ENCODE measurements at places on chromosomes 7 and 10. TPM values are rescaled to one million over a fixed set of nuclear protein-coding genes. Genes with fewer than 3 reads are reported as not detected.

GRCh38 chr10:131090761-131091661 lies 220.5 kb downstream of the TCERG1L start:
- H3K27ac ChIP-seq = no peak overlapping the region
- no peaks in the 10 kb centered on the region for H3K27me3 ChIP-seq
- DNase-seq = no peak
- peaks cover 19% of the 10 kb centered on the region for H3K4me1 ChIP-seq
- H3K36me3 ChIP-seq = no peaks in the 10 kb centered on the region
- H3K4me3 ChIP-seq = no peak overlapping the region

DNA sequence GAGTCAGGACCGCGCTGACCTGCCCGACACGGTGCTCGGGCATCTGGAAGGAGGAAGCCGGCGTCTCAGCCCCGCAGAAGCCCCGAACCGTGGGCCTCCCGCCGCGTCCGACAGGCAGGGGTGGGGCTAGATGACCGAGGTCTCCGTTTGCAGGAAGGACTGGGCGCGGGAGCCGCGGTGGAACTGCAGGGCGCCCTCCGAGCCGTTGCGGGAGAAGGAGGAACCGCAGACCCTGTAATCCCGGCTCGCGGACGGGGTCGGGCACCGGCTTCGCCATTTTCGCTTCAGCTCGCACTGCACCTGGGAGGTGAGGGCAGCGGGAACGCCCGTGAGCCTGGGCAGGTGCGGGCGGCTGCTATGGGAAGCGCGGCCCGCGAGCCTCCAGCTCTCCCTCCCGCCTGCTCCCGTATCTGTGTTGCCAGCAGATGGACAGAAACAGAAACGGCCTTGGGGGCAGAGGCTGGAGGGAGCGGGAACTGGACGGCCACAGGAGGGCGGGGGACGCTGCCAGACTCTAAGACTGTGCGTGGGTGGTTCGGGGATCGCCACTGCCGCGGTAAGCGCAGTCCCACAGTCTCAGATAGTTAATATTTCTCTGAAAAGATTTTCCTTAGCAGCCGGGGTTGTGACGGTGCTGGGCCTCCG lies 114.1 kb downstream of the VIPR2 start:
- peak overlapping the region; percentile 72 for H3K4me3 ChIP-seq
- peaks cover 24% of the 10 kb centered on the region for H3K27me3 ChIP-seq
- H3K27ac ChIP-seq = no peak overlapping the region
- H3K4me1 ChIP-seq = peaks cover 37% of the 10 kb centered on the region
- H3K36me3 ChIP-seq = no peaks in the 10 kb centered on the region

Gene NODAL
- not detected for total RNA-seq

DNA sequence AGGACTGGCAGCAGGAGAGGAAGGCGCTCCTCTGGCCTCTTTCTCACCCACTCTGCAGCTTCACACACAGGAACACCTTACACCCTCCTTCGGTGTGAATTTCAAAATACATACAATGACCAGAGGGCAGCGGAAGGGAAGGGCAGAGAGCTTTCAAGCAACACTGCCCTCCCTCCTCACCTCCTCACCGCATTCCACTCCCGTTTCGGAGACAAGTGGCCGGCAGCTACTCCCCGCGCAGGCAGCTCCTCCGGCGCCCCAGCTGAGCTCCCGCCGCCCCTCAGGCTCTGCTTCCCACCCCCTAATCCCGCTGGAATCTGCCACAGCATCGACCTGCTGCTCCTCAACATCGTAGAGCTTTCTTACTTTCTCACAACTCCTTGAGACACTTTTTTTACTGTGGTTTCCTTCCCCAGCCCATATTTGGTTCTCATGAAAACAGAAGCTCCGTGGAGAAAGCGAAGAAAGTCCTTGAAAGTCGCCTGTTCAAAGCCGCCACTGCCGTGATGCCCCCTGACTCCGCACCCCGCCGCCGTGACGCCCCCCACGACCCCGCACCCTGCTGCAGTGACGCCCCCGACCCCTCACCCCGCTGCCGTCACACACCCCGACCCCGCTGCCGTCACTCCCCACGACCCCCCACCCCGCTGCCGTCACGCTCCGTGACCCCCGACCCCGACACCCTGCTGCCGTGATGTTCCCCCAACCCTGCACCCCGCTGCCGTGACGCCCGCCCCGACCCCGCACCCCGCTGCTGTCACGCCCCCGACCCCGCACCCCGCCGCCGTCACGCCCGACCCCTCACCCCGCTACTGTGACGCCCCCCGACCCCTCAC lies 14.6 kb upstream of the GPER1 start:
- no peak for DNase-seq
- no peaks in the 10 kb centered on the region for H3K27me3 ChIP-seq
- no peaks in the 10 kb centered on the region for H3K36me3 ChIP-seq
- peak overlapping the region; percentile 50 for H3K27ac ChIP-seq

- H3K4me1 ChIP-seq = peaks cover 16% of the 10 kb centered on the region
- no peaks in the 10 kb centered on the region for H3K27me3 ChIP-seq
- no peak overlapping the region for H3K4me3 ChIP-seq
- no peak overlapping the region for H3K27ac ChIP-seq
Measured at GRCh38 chr7:7422641-7423040, 113.0 kb downstream of the COL28A1 start.

Gene SAMD9L
- total RNA-seq = not detected

Gene SEMA3D
- 26.3 TPM for total RNA-seq

DNA sequence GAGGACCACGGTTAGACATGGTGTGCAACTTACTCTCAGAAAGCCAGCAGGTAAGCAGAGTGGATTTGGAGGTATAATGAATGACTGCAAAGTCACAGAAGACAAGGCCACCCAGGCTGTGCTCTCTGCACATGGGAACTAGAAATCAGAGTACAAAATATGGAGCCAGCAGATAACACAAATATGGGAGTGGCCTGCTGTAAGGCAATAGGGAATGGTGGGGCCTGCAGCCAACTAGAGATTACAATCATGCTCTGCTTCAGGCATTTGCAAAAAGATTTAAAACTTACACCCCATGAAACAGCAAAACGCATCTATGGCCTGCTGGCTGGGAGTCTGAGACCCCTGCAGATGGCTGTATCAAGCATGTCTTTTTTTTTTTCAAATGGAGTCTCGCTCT lies 47.0 kb downstream of the RGS10 start:
- no peak overlapping the region for H3K27ac ChIP-seq
- H3K36me3 ChIP-seq = no peaks in the 10 kb centered on the region
- no peak for DNase-seq
- H3K4me1 ChIP-seq = peaks cover 20% of the 10 kb centered on the region

DNA sequence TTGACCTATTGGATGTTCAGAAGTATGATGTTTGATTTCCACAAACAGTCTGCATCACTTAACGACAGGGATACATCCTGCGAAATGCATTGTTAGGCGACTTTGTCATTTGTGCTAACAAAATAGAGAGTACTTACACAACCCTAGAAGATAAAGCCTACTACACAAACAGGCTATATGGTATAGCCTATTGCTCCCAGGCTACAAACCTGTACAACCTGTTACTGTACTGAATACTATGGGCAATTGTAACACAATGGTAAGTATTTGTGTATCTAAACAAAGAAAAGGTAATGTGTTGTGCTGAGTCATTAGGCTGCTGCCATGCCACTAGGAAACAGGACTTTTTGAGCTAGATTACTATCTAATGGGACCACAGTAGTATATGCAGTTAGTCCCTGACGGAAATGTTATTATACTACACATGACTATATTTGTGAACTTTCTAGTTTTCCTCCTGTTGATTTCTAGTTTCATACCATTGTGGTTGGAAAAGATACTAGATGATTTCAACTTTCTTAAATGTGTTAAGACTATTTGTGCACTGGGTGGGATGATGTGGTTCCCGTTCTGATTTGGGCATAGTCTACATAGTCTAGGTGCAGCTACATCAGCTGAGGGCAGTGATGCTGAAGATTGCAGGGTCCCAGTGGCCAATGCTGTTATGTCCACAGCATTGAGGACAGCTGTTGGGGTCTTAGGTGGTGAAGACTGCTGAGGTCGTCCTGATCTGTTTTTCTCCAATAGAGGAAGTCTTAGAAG lies 161.7 kb downstream of the HTR7 start:
- H3K27ac ChIP-seq = no peak overlapping the region
- no peak for DNase-seq
- no peaks in the 10 kb centered on the region for H3K4me1 ChIP-seq

- peak overlapping the region; percentile 92 for H3K27ac ChIP-seq
- DNase-seq = no peak
- no peak overlapping the region for H3K4me3 ChIP-seq
- H3K27me3 ChIP-seq = no peaks in the 10 kb centered on the region
- peaks cover 16% of the 10 kb centered on the region for H3K4me1 ChIP-seq
Measured at GRCh38 chr10:105952153-105952552, 1212.4 kb downstream of the SORCS1 start.

DNA sequence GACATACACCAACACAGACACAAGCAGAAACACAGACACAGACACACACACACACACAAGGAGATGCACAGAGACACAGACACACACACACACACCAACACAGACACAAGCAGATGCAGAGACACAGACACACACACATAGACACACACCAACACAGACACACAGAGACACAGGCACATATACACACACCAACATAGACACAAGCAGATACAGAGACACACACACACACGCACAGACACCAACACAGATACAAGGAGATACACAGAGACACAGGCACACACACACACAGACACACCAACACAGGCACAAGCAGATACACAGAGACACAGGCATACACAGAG lies 347.2 kb upstream of the KLF6 start:
- H3K4me3 ChIP-seq = no peak overlapping the region
- peaks cover 12% of the 10 kb centered on the region for H3K4me1 ChIP-seq
- H3K36me3 ChIP-seq = no peaks in the 10 kb centered on the region
- H3K27ac ChIP-seq = no peak overlapping the region
- H3K27me3 ChIP-seq = no peaks in the 10 kb centered on the region

- no peak for DNase-seq
- no peak overlapping the region for H3K4me3 ChIP-seq
- H3K4me1 ChIP-seq = peaks cover 12% of the 10 kb centered on the region
- H3K27me3 ChIP-seq = peaks cover 43% of the 10 kb centered on the region
- no peaks in the 10 kb centered on the region for H3K36me3 ChIP-seq
- no peak overlapping the region for H3K27ac ChIP-seq
Measured at GRCh38 chr10:104344219-104344618, 6.0 kb upstream of the ITPRIP start.

Data from neural crest cell (in vitro differentiated cells).